ENCODE measurements at places on chromosomes 2 and 18.
A peak's percentile ranks its signal among the peaks of the same experiment; 100 is the strongest.

DNA sequence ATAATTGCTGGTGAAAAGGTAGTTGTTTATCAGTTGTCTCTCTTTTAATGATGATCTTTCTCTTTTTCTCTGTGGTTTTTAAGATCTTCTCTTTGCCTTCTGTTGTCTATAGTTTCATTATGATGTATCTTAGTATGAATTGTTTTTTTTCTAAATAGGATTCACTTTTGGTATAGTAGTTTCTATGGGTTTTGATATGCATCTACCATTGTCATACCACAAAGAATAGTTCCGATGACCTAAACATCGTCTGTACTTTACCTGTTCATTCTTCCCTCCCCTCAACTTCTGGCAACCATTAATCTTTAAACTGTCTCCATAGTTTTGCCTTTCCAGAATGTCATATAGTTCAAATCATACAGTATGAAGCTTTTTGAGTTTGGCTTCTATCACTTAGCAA, 19.6 kb downstream of the RDH14 start:
- DNase-seq: no peak

GRCh38 chr2:28268386-28268785, 124.3 kb upstream of the FOSL2 start:
- DNase-seq: peak; percentile 64

DNA sequence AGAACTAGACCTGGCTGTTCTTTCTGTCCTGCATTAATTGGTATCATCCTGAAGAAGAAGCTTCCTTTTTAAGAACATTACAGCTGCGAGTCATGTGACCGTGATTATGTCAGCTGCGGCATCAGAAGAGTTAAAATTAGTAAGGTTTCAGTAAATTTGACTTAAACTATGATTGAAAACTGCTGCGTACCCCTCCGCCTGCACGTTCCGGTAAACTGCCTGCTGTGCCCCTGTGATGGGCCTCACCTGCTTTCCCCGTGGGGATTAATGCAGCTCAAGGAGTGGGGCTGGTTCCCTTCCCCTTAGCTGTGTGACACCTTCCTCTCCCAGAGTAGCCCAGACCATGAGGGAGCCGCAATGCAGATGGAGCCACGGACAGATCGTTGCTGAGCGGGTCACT, 36.1 kb upstream of the MYO3B start:
- no peak for DNase-seq

- no peak for DNase-seq
These were observed 53.0 kb upstream of the LCLAT1 start for GRCh38 chr2:30394096-30394495.

- DNase-seq: no peak
These were observed 226.8 kb upstream of the RAB6C start for GRCh38 chr2:129752686-129753085.

- DNase-seq: no peak
These were observed 49.0 kb upstream of the RAB6C start for GRCh38 chr2:129930451-129930850.

DNA sequence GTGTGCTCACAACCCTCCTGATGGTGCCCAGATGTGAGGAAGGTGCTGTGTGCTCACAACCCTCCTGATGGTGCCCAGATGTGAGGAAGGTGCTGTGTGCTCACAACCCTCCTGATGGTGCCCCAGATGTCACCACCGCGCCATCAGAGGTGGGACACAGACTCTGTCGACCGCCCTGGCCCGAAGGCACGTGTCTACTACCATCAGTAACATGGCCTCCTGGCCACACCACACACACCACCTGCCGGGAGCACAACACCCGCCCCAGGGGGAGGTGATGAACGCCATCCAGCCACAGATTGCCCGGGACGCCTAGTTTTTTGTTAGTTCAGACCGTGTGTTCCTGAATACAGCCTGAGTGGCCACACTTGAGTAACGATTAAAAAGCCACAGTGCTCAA, 24.5 kb downstream of the HDAC4 start:
- DNase-seq: no peak

- no peak for DNase-seq
These were observed 120.9 kb downstream of the MEP1B start for GRCh38 chr18:32310774-32311173.

GRCh38 chr18:58310517-58310916, 266.5 kb downstream of the NEDD4L start:
- peak; percentile 82 for DNase-seq

DNA sequence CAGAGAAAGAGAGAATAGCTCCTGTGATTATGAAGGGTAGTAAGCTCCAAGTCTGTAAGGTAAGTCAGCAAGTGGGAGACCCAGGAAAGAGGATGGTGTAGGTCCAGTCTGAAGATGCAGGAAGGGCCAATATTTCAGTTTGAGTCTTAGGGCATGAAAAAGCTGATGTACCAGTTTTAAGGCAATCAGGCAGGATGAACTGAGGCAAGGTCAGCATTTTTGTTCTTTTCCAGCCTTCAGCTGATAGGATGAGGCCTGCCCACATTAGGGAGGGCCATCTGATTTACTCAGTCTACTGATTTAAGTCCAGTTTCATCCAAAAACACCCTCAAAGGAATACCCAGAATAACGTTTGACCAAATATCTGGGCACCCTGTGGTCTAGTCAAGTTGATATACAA, 347.3 kb downstream of the CMPK2 start:
- DNase-seq: no peak

DNA sequence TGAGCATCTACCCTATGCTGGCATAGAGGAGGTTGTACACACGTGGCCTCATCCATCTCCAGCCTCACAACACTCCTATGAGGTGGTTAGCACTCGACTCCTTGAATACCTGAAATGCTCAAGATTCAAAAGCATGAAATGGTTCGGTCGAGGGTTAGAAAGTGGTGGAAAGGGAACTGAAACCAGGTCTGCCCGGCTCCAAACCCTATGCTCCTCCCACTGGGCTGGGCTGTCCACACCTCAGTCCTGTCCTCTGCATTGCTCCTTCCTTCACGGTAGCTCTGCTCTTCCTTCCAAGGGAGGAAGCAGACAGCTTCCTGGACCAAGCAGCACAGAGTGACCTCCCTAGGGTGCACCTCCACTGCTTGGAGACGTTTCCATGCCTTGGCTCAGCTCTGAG, 565.2 kb upstream of the ID2 start:
- DNase-seq: no peak

- no peak for DNase-seq
These were observed 21.9 kb downstream of the PIGN start for GRCh38 chr18:62164855-62165487.

DNA sequence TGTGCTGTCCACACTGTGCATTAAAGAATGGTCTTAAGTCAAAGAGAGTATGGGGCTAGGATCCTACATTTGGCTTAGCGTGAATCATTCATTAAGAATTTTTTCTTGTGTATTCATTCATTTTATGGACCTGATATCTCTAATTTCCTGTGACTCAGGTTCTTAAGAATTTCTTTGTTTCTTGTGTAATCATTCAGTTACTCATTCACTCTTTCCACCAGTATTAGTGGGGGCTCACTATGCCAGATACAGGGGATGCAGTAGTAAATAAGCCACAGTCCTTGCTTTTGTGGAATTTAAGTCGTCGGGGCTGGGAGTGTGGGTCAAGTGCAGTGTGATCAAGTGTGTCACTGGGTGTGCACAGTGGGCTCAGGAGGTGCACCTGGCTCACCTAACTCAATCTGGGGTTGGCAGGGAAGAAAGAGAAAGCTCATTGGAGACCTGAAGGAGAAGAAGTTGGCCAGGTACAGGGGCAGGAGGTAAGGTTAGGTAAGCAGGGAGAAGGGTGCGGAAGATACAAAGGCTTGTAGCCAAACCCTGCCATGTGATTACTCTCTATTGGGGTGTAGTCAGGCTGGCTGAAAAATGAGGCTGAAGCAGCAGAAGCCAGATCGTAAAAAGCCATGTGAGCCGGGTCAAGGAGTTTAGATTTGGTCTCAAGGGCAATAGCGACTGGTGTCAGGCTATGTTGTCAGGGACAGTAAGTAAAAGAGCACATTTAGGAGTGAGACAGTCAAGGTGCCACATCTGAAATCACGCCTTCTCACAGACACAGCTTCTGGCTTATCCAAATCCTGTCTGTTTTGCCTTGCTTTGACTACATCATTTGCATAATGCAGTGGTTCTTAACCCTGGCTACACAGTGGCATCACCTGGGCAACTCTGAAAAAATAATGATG, 67.2 kb downstream of the KCTD1 start:
- peak; percentile 87 for DNase-seq

- DNase-seq: no peak
These were observed 29.9 kb upstream of the IMPA2 start for GRCh38 chr18:11951390-11951851.

DNA sequence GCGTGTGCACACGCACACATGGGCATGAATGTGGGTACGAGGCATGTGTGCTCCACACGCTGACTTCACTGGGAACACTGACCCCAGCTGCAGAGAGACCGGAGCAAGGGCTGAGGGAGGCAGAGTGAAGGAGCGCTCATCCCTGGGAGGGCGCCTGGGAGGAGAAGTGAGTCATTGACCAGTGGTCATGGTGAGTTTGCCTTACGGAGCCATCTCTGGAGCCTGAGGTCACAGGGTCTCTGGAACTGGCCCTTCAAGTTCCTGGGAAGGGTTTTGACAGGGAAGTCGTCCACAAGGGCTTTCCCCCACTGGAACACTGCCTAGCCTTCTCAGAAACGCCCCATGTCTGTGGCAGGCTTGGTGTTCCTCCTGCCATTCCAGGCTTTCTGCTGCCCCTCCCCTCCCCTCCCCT, 14.3 kb upstream of the TMEM185B start:
- peak; percentile 81 for DNase-seq

GRCh38 chr2:235689427-235689853, 195.6 kb downstream of the AGAP1 start:
- DNase-seq: no peak

GRCh38 chr18:527146-527545, 26.6 kb upstream of the COLEC12 start:
- no peak for DNase-seq

DNA sequence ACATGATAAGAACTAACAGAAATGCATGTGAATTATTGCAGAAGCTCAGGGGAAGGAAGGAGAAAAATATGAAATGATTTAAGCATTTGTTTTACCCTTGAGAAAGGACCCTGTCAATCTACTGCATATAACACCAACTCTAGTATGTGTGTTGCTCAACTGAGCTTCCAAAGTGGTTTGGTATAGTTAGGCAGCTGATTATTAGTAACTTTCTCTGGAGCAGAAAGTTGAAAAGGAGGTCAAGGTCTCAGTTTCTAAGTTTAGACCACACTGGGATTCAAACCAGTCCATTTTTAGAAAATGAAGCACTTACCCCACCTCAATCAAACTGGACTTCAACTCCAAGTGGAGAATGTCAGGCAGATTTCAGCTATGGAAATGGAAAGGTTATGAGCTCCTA, 123.3 kb upstream of the CDC42EP3 start:
- no peak for DNase-seq

DNA sequence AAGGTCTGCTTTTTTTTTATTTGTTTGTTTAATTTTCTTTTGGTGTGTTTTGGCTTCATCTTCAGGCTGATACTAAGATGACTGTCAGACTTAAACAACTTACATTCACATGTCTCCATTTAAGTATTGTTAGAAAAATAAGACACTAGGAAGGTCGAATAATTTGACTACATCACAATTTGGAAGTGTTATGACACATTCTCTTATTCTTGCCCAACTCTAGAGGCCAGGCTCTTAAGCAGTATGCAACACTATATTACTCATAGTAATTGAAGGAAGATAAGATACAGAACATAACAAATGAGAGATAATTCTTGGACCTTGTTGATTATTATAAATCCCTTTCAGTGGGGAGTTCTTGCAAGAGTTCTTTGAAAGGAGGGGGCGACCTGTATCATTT, 295.3 kb upstream of the COL3A1 start:
- DNase-seq: no peak

DNA sequence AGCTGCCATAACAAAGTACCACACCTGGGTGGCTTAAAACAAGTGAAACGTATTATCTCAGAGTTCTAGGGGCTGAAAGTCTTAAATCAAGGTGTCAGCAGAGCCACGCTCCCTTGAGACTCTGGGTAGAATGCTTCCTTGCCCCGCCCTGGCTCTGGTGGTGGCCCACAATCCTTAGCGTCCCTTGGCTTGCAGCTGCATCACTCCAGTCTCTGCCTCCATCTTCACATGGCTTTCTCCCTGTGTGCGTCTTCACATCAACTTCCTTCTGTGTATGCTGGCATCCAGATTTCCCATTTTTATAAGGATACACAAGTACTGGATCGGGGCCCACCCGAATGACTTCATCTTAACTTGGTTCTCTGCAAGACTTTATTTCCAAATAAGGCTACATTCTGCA, 62.5 kb downstream of the MRO start:
- no peak for DNase-seq

GRCh38 chr2:31274401-31275075, 40.6 kb downstream of the EHD3 start:
- no peak for DNase-seq

GRCh38 chr18:59729781-59730180, 32.6 kb upstream of the CCBE1 start:
- peak; percentile 40 for DNase-seq

- no peak for DNase-seq
These were observed 35.7 kb downstream of the C18orf63 start for GRCh38 chr18:74351354-74351753.

- no peak for DNase-seq
These were observed 101.2 kb downstream of the FSHR start for GRCh38 chr2:49053156-49053555.

- DNase-seq: no peak
These were observed 467.6 kb upstream of the CWC22 start for GRCh38 chr2:180474716-180475115.

DNA sequence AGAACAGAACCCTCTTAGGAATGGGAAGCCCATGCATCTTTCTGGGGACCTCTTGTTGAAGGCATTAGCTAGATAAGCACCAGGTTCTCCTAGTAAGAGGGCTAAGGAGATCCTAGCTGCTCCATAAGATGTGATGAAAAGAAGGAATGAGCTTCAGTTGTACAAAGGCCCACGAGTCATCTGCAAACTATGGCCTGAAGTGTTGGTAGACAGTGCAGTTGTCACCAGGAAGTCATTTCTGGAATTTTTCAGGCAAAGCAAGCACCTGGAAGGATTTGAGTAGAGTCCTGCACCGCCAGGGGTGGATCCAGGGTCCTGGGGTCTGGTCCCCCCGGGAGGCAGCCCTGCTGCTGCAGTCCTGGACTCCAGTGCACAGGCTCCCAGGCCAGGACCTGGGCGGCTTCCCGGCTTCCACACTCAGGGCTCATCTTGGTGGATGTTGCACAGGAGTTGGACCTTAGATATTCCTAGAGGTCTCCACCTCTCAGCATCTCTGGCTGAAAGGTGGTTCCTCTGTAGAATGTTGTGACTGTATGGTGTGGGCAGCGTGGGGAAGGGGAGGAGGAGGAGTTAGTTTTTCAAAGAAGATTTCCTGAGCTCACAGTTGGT, 85.3 kb downstream of the LDLRAD4 start:
- DNase-seq: no peak

GRCh38 chr2:111632661-111633060, 251.3 kb downstream of the ANAPC1 start:
- DNase-seq: no peak

- DNase-seq: no peak
These were observed 189.9 kb upstream of the ATP5MC3 start for GRCh38 chr2:175371378-175371777.
